NCI-H748 treated with DMSO at 0.1 percent for 48 hours (cell line): ENCODE measurements at places on chromosomes 13 and 19.

- DNase-seq, result no peak
Measured at GRCh38 chr19:22619371-22619770, 14.8 kb upstream of the ZNF492 start.

- DNase-seq, result no peak
Measured at GRCh38 chr19:47107202-47107952, 6.2 kb downstream of the ZC3H4 start.

DNA sequence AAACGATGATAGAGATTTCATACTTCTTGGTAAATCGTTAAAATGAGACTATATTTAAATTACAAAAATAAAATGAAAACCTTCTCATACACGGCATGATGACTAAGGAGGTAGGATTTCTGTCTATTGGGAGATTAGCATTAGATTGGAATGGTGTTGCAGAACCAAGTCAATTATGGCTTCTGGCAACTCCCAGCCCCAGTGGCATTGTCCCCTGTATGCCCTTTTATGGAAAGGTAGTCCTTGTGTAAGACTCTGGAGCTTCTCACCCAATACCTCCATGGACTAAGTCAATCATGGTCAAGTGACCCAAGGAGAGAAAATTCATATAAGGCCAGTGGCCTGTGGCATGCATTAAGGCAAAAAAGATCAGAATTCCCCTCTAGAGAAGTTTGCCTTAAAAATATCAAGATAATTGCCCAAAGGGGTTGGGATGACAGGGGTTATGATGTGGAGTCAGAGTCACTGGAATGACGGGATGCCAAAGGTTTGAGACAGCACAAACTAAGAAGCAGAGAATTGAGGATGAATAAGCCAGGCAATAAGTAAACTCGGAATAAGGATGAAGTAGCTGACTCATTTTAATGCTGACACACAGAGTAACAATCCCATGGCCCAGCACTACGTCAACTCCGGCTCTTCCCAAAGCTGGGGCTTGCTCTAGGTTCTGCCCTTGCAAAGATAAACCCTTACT is 57.8 kb upstream of the POSTN start:
- DNase-seq, result no peak

- DNase-seq, result no peak
Measured at GRCh38 chr19:54041969-54042606, 21.6 kb downstream of the VSTM1 start.

DNA sequence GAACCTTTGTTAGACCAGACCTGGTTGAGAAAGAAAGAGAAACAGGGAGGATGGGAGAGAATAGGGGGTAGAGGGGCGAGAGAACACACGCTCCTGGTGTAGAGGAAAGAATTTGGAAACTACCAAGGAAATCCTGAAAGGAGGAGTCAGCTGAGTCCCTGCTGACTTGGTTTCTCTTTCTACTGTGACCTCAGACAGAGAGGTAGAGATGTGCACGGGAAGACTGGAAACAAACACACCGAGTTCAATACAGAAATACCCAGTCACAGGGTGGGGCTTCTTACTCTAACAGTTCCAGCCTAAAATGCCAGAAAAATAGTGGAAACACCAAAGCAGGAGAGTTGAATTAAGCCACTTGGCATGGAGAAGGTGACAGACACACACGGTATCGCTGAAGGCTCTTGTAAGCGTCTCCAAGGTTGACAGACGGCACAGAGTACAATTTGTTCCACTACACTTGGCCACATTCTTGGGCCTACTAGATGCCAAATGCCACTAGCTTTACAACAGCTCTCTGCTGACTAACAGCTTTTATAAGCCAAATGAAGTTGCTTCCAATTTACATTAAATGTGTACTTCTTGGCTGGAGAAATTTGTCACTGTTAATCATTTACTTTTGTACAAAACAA is 28.1 kb downstream of the LATS2 start:
- no peak for DNase-seq

- DNase-seq, result no peak
Measured at GRCh38 chr13:44347949-44348348, 25.7 kb upstream of the SERP2 start.

GRCh38 chr13:51026016-51026415 is 85.1 kb downstream of the C13orf42 start:
- no peak for DNase-seq

DNA sequence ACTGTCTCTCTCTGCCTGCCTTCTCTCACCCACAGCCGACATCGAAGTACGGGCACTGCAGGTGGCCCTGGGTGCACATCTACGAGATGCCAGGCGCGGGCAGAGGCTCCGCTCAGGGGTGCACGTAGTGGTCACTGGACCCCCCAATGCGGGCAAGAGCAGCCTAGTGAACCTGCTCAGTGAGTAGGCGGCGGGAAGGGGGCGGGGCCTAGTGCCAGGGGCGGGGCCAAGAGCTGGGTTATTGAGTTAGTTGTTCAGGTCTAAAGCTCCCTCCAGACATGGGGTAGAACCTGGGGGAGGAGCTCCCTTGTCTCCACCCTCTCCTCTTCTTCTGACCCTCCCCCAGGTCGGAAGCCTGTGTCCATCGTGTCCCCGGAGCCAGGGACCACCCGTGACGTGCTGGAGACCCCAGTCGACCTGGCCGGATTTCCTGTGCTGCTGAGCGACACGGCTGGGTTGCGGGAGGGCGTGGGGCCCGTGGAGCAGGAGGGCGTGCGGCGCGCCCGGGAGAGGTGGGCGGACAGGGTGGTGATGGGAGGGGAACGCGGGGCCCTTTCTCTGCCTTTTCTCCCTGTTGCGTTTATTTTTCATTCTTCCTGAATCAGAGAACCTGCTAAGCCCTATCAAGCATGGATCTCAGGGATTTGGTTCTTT is 1.9 kb downstream of the GTPBP3 start:
- DNase-seq, result no peak

- DNase-seq, result no peak
Measured at GRCh38 chr13:101265934-101266333, 150.4 kb downstream of the NALCN start.

DNA sequence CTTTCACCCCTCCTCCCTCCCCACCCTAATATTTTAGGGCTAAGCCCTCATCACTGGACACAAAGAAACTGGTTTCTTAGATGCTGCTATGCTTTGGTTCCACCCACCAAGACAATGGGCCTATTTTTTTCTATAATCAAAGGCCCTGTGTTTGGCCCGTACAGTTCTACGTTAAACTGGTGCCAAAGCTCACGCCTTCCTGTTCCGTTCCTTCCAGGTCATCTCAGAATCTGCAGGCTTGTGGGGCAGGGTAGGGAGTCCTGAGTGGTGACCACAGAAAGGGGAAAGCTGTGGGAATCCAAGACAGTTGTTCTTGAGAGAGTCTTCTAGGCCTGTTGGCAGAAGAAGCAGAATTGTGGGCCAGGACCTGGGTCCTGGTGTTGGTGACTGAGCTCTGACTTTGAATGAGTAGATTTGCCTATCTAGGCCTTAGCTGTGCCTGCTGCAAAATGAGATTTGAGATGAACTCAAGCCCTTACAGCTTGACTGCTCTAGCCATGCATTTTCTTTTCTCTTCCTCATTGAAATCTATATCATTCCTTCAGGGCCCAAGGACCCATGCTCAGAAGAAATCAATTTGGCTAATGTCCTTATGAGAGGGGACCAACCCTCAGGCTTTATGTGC is 19.1 kb upstream of the CXCL17 start:
- DNase-seq, result no peak

DNA sequence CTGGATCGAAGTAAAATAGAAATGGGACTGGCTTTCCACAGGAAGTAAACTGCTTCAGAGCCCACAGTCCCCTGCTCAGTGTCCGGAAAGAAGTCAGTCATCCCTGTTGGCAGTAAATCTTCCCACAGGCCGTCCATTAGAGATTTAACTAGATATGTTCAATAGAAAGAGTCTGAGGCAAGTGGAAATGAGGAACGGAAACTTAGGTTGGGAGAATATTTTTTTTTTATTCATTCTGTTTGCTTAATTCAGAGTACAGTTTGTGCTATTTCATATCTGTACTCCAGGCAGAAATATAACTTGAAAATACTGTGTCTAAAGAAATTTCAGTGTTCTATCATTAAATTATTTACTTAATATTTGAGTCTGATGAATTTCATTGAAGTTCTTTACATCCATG is 22.7 kb downstream of the SLC25A15 start:
- no peak for DNase-seq

DNA sequence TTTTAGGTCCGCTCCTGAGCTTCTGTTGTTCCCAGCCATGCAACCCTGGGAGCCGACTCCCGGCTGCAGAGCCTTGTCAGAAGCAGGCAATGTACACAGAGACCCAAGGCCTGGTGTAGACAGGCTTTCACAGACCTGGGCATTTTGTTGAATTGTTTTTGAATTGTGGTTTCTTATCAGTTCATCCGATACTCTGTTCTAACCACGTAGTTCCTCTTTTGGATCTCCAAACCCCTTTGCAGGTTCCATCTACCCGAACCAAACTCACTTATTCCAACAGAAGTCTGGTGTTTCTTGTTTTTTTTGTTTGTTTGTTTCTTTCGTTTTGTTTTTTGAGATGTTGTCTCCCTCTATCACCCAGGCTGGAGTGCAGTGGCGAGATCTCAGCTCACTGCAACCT is 6.3 kb upstream of the NLRP2 start:
- DNase-seq, result no peak

DNA sequence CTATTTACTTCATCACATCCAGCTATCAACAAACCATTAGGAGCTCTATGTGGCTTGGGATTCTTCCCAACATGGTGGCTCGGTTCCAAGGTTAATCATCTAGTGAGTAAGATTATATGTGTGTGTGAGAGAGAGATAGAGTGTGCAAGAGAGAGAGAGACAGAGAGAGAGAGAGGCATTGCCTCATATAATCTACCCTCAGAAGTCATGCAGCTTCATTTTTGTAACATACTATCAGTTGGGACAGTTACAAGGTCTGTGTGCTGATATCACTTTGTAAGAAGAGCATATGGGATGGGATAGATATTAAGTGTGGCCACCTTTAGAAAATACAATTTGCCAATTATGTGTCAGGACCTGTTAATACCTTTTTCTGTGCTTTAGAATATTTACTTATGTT is 104.1 kb downstream of the NDFIP2 start:
- DNase-seq, result no peak

DNA sequence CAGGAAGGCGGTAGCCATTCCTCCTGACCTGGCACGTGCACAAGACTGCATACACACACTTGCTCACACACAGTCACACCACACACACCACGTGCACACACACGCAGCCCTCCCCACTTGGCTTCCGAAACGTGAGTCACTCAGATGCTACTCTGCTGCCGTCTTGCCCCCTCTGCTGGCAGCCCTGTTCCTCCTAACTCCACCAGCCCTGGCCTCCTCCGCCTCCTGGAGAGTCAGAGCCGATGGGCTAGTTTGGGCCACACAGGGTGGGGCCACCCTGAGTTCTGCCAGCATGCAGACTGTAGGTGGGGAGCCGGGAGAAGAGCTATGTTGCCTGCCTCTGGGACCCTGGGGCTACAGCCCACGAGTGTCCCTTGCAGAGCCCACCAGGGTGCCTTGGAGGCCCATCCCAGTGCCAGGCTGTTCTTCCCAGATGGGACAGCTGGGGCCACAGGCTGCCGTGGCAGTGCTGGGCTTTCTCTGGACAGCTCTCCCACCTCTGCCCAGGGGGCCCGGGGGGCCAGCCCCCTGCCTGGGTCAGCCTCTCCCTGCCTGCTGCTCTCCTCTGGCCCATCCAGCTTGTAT is 12.1 kb downstream of the PIN1 start:
- no peak for DNase-seq

DNA sequence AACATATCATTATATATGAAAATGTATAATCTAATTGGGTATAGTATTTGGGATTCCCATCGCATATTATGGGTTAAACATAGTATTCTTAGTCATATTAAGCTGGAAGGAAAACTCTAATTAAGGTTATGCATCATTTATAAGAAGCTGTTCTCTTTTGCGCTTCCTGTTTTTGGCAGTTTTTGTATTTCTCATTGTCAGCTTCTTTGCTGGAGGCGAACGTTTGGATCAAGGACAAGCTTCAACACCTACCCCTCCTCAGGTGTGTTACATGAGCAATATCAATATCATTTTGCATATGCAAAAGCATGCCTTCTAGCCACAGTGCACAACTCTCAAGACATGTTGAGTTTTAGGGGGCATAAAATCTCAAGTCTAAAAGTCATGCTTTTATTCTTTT is 439.8 kb downstream of the TDRD3 start:
- no peak for DNase-seq

DNA sequence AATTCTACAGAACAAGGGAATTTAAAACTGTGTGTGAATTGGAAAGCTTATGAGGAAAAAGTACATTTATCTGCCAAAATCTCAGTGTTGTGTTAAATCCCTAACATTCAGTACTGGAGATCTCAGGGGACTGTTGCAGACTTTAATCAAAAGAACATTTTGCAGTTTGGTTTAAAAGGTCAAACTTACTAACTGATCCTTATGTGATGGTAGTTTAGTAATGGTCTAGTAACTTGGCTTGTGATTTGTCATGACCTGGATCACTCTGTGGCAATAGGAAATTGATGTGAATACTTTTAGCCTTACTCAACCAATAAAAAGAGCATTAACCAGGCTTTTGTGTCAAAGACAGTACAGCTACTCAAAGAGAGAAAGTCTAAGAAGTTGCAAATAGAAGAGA is 862.1 kb upstream of the MIR17HG start:
- DNase-seq, result no peak

- no peak for DNase-seq
Measured at GRCh38 chr13:74633734-74634133, 499.5 kb upstream of the KLF12 start.

GRCh38 chr13:97372936-97373335 is 61.0 kb upstream of the RAP2A start:
- no peak for DNase-seq

DNA sequence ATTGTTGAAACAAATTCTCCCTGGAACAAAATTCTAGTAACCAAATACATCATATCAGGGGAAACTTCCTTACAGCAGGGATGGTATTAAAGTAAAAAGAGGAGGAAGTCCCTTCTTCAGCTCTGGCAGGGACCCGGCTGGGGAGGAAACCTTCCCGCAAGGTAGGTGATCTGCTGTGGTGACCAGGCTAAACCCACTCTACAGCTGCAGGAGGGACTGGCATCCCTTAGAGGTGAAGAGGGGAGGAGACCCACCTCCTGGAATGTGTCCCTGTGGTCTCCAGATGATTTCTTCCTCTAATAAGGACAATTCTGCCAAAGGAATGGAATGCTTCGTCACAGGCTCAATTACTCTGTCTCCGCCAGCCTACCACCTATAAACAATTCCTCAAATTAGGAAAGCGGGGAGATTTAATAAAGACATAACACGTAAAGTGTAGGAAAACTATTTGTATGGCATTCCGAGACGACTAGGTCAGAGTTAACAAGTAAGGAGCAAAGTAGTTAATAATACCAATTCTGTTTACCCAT is 637 bp upstream of the PDS5B start:
- no peak for DNase-seq

DNA sequence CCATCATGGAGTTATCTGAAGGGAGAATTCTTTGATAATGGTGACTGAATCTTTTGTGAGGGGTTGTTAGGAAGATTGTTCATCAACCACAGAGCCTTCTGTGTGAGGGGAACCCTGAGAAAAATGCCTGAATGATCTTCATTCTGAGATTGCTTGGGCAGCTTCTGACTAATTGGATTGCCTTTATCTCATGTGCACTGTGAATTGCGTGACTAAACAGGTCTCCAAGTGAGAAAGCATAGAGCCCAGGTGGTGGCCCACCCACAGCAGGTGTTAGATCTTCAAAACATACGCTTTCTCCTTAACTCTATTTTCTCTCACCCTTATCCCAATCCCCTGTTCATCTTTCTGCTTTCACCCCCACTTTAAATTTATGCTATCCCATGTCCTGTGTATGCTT is 58.3 kb downstream of the DOCK9 start:
- DNase-seq, result no peak
